ENCODE measurements at places on chromosomes 5 and 9.

DNA sequence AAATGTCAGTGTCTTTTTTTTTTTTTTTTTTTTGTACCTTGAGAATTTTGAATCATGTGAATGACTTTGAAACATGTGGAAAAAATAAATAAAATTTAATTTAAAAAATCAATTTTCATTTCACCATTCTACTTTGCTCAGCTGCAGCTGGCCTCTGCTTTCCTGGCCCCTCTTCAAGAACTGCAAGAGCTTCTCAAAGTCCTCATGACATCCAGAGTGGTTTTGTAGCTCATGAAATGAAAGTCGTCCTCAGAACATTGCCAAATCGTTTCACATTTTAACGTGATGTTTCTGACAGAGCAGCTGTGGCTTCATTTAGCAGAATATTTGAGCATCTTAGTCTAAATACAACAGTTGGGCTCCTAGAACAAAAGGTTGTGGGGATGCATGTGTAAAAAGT is 47.9 kb upstream of the TMEM215 start:
- DNase-seq, result no peak

DNA sequence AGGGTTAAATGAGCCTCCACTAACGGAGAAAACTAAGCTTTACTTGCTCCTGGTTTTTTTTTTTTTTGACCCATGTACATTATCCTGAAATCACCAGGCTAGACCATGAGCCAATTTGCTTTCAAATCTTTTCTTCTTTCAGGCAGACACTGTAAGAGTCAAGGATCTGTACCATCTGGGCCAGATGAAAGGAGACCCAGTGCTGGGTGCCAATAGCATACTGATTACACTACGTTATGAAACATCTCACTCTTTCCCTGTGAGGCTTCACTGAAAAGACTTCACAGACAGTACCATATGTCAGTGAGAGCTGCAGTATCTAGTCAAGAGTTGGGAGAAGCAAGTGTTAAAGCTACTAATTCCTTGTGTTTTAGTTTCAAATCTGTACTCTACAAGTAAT is 161.2 kb upstream of the PTPRD start:
- no peak for DNase-seq

DNA sequence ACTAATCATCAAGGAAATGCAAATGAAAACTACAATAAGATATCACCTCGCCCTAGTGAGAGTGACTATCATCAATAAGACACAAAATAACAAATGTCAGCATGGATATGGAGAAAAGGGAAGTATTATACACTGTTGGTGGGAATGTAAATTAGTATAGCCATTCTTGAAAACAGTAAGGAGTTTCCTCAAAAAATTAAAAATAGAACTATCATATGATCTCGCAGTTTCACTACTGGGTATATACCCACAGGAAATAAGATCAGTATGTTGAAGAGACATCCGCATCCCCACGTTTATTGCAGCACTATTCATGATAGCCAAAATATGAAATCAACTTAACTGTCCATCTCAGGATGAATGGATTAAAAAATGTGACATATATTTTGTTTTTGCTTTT is 31.6 kb upstream of the STK32A start:
- no peak for DNase-seq

GRCh38 chr5:95083606-95084005 is 201.3 kb downstream of the MCTP1 start:
- no peak for DNase-seq

- DNase-seq, result no peak
Measured at GRCh38 chr5:136084698-136085097, 47.9 kb upstream of the SMAD5 start.

GRCh38 chr9:133803028-133803585 is 65.0 kb upstream of the SARDH start:
- DNase-seq, result no peak

GRCh38 chr5:120504057-120504456 is 40.0 kb downstream of the PRR16 start:
- no peak for DNase-seq

- no peak for DNase-seq
Measured at GRCh38 chr9:90342607-90343006, 300.0 kb downstream of the DIRAS2 start.

GRCh38 chr5:4868140-4868735 is 271.9 kb upstream of the ADAMTS16 start:
- no peak for DNase-seq

GRCh38 chr5:13831351-13831750 is 113.1 kb downstream of the DNAH5 start:
- no peak for DNase-seq

DNA sequence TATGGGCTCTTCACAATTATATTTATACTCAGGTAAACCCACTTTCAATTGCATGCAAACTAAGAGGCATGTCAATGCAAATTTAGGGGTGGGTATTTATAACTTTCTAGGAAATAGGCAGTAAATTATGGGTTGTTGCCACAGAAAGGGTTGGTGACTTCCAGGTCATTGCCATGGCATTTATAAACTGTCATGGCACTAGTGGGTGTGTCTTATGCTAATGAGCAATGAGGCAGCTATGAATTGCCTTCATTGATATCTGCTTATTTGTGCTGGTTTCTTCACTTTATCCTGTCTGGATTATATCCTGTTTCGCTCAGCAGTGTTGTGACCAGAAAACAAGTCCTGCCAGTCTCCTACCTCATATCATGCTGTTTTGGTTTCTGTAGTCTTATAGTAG is 597.3 kb upstream of the DAB2 start:
- no peak for DNase-seq

DNA sequence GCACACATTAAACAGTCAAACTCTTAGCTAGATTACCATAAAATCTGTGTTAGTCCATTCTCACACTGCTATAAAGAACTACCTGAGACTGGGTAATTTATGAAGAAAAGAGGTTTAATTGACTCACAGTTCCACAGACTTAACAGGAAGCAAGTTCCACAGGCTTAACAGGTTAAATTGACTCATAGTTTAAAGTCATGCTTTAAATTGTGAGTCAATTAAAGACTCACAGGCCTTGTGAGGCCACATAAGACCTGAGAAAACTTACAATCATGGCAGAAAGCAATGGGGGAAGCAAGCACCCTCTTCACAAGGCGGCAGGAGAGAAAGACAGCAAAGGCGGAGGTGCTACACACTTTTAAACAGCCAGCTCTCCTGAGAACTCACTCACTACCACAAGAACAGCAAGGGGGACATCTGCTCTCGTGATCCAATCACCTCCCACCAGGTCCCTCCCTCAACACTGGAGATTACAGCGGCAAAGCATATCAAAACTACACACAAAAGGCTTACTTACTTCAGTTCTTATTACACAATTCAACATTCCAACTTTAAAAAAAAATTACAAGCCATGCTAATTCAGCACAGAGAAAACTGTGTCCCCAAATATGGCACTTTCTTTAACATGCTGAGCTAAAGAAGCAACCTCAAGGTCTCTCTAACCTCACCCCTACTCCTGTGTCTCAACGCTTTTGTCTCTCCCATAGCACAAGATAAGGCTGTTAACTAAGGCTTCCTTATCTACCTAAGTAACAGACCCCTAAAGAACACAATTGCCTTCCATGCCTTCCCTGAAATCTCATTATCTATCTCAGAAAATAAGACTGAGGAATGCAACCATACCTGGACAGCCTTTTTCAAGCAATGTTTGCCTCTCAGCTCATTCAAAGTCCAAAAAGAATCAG is 805.1 kb downstream of the NR2F1-AS1 start:
- no peak for DNase-seq
